ENCODE measurements at places on chromosomes 1 and 21.

- DNase-seq: no peak
Observed at GRCh38 chr21:17597680-17598079, 15.0 kb downstream of the BTG3 start.

GRCh38 chr1:186155594-186155993, 219.5 kb downstream of the TPR start:
- peak; percentile 80 for DNase-seq

DNA sequence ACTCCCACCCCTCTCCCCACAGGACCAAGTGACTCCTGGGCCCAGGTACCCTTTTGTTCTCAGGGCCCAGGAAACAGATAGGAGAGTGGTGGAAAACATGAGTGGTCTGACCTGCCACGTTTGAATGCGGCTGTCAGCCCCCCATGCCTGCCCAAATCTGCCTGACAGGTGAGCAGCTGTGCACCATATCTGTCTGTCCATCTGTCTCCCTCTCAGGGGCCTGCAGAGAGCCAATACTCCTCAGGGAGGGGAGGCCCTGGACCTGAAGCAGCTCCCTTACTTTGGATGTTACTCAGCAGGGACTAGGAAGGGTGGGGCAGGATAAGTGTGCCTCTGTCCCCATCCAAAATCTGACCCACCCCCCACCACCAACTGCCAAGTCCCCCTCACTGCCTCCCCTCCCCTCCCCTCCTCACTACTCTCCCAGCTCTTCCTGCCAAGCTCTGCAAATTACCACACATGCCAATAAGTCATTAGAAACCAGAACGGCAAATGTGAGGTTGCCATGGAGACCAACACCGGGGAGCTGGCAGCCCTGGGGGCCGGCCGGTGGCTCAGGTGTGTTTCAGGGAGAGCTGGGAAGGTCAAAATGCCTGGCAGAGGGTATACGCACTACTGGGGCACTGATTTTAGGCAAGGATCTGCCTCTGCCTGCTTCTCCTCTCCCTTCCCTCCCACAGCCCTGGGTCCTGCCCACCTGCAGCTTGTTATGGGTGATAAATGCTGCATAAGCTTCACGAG, 11.5 kb downstream of the LRRN2 start:
- DNase-seq: no peak

DNA sequence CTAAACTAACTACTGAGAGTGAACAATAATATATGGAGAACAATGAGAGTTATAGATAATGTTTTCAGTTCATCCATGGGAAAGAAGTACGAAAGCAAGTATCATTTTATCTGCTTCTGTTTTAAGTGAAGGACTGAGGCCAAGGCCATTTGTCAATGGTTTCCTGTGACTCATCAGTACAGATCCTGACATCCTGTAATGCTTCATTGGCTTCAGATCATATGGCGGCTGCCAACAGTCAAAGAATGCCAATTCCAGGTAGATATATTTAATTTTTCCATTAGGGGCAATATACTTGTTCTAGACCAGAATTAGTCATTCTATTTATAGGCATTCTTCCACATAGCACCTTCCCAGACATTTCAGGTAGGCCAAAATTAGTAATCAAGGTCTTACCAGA, 97.3 kb downstream of the USH2A start:
- DNase-seq: no peak

- no peak for DNase-seq
Observed at GRCh38 chr1:82829527-82829926, 1028.8 kb downstream of the ADGRL2 start.

- DNase-seq: no peak
Observed at GRCh38 chr1:226558036-226558650, 9.6 kb downstream of the STUM start.

- DNase-seq: peak; percentile 47
Observed at GRCh38 chr1:46137916-46138315, 5.5 kb upstream of the PIK3R3 start.

DNA sequence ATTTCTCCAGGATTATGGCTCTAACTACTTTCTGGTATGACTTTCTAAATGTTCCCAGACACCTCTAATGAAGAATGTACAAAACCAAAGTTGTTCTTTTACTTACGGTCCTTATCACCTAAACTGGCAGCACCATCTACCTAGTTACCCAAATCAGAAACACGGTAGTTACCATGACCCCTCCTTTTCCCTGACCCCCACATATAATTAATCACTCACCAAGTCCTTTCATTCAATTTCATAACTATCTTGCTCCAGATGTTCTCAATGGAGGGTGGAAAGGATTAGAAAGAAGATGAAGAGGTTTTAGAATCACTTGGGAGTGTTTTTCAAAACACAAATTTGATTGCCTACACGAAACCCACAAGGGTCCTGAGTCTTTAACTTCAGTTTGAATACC, 98.0 kb downstream of the DENND1B start:
- no peak for DNase-seq

- DNase-seq: no peak
Observed at GRCh38 chr1:106995970-106996369, 60.5 kb upstream of the PRMT6 start.

DNA sequence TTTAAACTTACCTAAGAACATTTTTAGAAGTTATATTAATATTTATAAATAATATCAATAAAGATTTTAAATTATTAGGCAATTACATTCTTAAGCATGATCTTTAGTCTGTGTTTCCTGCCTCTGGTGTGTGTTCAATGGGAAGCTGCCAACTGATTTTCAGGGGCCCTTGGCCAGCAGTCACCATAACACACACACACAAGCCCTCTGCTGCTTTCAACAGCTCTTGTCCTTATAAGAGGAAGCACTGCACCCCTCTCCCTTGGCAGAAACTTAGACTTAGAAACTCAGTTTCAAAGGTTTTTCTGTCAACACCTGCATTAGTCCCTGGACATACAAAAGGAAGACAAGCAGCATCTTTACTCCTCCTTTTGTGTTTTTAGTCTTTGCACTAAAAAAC, 81.4 kb downstream of the VAV3 start:
- DNase-seq: no peak

- DNase-seq: no peak
Observed at GRCh38 chr1:150971583-150972416, 2.8 kb downstream of the CERS2 start.

DNA sequence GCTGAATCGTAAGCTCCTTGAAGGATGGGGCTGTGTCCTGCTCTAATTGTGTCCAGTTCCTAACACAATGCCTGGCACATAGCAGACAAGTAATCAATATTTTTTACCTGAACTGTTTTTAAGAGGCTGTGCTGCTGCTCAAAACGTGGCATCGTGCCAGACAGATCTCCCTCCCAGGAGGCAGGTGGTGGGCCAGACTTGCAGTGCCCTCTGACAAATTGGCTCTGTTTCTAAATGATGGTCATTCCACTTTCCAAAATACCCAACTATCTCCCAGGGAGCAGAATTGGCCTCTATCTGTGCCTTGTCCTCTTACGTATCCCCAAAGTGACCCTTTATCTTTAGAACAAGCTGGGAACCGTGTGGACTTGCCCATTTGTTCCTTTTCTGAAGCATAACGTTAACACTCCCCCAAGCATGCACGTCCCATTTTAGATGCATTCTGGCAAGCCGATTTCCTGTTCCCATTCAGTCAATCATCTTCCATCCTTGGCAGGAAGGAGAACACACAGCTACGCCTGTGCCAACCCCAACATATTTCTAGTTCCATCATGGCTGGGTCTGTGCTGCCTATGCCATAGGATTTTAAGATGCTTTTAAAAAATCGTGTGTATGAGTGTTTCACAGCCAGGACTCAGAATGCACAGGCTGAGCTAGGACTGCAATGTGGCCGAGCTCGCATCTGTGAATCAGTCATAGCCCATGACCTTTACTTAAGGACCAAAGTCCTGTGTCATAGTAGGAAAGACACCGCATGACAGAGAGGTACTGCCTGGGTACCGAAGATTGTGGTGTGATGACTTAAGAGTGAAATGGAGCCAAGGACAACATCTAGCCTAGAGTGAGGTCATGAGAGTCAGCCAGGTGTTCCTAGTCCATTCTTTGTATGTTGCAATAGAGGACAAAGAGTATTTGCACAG, 408.6 kb downstream of the PRDM2 start:
- no peak for DNase-seq

Measured in cardiac fibroblast (primary cell).